ENCODE measurements at places on chromosomes 16 and 17. TPM values are rescaled to one million over a fixed set of nuclear protein-coding genes. Genes with fewer than 3 reads are reported as not detected.

GRCh38 chr17:36505171-36505570 is 18.7 kb downstream of the ZNHIT3 start:
- H3K4me3 ChIP-seq: no peak overlapping the region
- DNase-seq: no peak
- no peaks in the 10 kb centered on the region for H3K4me1 ChIP-seq
- no peaks in the 10 kb centered on the region for H3K27me3 ChIP-seq

- H3K27me3 ChIP-seq: no peaks in the 10 kb centered on the region
- H3K36me3 ChIP-seq: no peaks in the 10 kb centered on the region
- H3K4me3 ChIP-seq: no peak overlapping the region
- H3K27ac ChIP-seq: no peak overlapping the region
- H3K4me1 ChIP-seq: peaks cover 9% of the 10 kb centered on the region
Observed at GRCh38 chr16:50260206-50261159, 5.9 kb upstream of the ADCY7 start.

- H3K36me3 ChIP-seq: no peaks in the 10 kb centered on the region
- DNase-seq: no peak
- H3K4me3 ChIP-seq: no peak overlapping the region
- peak overlapping the region; percentile 78 for H3K27ac ChIP-seq
Observed at GRCh38 chr17:80449930-80450576, 26.4 kb downstream of the NPTX1 start.

- H3K36me3 ChIP-seq: no peaks in the 10 kb centered on the region
- no peak overlapping the region for H3K4me3 ChIP-seq
- H3K4me1 ChIP-seq: peaks cover 10% of the 10 kb centered on the region
- H3K27me3 ChIP-seq: no peaks in the 10 kb centered on the region
- no peak for DNase-seq
Observed at GRCh38 chr16:88298833-88299745, 83.7 kb upstream of the ZNF469 start.

GRCh38 chr16:62253966-62254365 is 217.7 kb upstream of the CDH8 start:
- no peaks in the 10 kb centered on the region for H3K27me3 ChIP-seq
- H3K36me3 ChIP-seq: no peaks in the 10 kb centered on the region
- DNase-seq: no peak

The HOXB4 gene
- 5.0 TPM for total RNA-seq

The ZNF385C gene
- total RNA-seq: not detected

The C16orf92 gene
- total RNA-seq: not detected
